HCT116 (cell line): ENCODE measurements at places on chromosomes 13 and 19. TPM values are rescaled to one million over a fixed set of nuclear protein-coding genes. Genes with fewer than 3 reads are reported as not detected.

The LILRB5 gene
- total RNA-seq = not detected

The CERS1 gene
- 0.96 TPM for total RNA-seq

DNA sequence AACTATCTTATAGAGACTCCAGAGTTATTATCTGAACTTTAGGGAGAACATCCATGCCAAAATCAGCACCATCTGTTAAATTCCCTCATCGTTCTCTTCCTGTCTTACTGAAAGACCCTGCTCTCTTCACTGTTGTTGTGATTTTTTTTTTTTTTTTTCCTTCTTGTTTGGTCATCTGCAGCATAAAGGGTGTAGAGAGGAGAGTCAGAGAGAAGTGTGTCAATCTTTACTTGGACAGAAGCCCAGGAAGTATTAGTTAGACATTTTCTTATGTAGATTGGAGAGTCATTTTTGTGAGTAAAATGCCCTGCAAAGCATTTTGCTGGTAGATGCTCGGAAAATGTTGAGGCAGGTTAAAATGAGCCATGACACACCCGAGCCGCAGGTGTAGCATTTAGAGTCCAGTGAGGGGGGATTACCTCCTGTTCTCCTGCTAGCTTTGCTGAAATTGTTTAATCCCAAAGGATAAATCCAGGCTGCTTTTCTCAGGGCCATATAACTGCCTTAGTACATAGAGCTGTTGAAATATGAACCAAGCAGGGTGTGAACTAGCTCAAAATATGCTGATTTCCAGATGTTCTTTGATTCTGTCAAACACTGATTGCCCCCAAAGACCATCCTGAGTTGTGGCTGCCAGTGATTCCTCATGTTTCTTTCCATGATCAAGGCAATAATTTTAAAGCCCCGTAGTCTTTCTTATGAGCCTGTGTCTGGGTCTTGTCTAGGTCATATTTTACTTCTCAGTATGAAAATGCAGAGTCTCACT is 143.5 kb downstream of the DCT start:
- H3K4me3 ChIP-seq = no peak overlapping the region
- H3K4me1 ChIP-seq = no peaks in the 10 kb centered on the region
- no peak overlapping the region for H3K27ac ChIP-seq
- H3K27me3 ChIP-seq = no peaks in the 10 kb centered on the region
- H3K36me3 ChIP-seq = no peaks in the 10 kb centered on the region

DNA sequence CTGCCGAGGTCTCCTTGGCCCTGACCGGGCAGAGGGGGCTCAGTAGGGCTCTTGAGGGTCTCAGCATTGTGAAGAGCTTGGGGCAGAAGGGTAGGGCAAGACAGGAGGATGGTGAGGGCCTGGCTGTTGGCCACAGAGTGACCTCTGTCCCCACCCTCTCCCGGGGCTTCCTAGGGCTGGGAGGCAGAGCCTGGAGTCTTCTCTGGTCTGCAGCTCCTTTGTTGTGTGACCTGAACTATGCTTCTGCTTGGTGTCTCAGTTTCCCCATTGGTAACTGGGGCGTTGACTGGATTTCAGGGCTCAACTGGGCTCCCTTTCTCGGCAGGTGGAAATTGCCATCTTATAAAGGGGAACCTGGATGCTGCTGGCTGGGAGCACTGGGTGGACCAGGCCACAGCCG is 30.1 kb upstream of the PEPD start:
- H3K4me3 ChIP-seq = no peak overlapping the region
- no peaks in the 10 kb centered on the region for H3K36me3 ChIP-seq
- H3K27ac ChIP-seq = no peak overlapping the region

The SGCG gene
- total RNA-seq = 0.15 TPM

DNA sequence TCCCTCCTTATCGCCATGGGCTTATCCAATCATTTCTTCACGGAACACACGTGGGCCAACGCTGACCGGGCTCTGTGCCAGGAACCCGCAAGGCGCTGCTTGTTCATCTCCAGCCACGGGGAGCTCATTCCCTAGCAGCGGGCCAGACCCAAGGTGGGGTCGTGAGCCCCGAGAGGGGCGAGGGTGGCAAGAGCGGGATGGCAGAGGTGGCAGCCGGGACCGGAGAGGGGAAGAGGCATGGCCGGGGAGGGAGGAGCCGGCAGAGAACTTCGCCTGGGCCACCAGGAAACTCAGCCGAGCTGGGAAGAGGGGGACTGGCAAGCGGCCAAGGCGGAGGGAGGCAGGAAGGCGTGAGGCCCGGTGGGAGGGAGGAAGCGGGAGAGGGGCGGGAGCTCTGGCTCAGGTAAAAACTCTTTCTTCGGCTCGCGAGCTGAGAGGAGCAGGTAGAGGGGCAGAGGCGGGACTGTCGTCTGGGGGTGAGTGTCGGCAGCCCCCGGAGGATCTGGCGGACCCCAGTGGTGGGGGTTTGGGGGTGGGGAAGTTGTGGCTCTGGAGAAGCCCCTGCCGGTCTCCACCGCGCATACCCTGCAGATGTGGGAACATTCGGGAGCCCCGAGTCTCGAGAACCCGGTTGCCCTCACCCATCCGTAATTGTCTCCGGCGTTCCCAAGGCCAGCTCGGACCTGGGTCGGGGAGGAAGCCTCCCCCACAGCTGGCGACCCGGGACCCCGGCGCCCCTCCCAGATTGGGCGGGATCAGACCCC is at the start of gene B3GNT3:
B3GNT3 (plus strand) TSS at position 408 of the 764 bp plus-strand sequence. CDS start 12,670 bp downstream, outside the sequence.
- peak within 1 kb of the TSS; percentile 75 for H3K4me3 ChIP-seq
- H3K27me3 ChIP-seq = no peaks in the 10 kb centered on the region
- DNase-seq = peak; percentile 83
- no peaks in the 10 kb centered on the region for H3K36me3 ChIP-seq
- H3K4me1 ChIP-seq = peaks cover 64% of the 10 kb centered on the region

The C13orf46 gene
- total RNA-seq = 0.93 TPM

- H3K27ac ChIP-seq = no peak overlapping the region
- no peak for DNase-seq
- no peaks in the 10 kb centered on the region for H3K27me3 ChIP-seq
Observed at GRCh38 chr13:37492075-37492474, 106.5 kb downstream of the POSTN start.

GRCh38 chr13:101881593-101881992 is 429.1 kb downstream of the ITGBL1 start:
- H3K27ac ChIP-seq = no peak overlapping the region
- DNase-seq = no peak
- no peaks in the 10 kb centered on the region for H3K36me3 ChIP-seq
- H3K4me3 ChIP-seq = no peak overlapping the region
- no peaks in the 10 kb centered on the region for H3K27me3 ChIP-seq

DNA sequence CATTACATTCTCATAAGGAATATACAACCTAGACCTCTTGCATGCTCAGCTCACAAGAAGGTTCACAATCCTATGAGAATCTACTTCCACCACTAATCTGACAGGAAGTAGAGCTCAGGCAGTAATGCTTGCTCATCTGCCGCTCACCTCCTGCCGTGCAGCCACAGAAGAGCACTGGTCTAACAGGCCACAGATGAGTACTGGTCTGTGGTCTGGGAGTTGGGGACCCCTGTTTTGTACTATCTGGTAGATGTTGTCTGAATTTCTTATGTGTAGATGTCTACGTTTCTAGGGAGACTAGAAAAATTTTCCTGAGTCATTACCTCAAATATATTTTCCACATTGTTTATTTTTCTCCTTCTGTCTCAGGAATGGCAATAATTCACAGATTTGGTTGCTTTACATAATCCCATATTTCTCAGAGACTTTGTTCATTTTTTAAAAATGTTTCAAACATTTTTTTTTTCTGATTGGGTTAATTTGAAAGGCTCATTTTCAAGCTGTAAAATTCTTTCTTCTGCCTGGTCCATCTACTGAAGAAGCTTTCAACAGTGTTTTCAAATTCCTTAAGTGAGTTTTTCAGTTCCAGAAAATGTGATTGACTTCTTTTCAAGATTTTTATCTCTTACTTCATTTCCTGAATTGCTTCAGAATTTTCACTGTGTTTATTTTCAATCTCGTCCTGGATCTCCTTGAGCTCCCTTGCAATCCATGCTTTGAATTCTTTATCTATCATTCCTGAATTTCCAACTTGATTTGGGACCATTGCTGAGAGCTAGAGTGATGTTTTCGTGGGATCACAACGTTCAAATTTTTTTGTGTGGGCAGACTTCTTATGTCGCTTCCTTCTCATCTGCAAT is 1322.2 kb downstream of the PCDH9 start:
- no peak for DNase-seq
- H3K36me3 ChIP-seq = no peaks in the 10 kb centered on the region
- H3K4me3 ChIP-seq = no peak overlapping the region

The ZNF44 gene
- total RNA-seq = 3.6 TPM

GRCh38 chr13:33862016-33862415 is 44.1 kb downstream of the RFC3 start:
- H3K27ac ChIP-seq = no peak overlapping the region
- H3K27me3 ChIP-seq = no peaks in the 10 kb centered on the region
- DNase-seq = no peak
- no peak overlapping the region for H3K4me3 ChIP-seq
- no peaks in the 10 kb centered on the region for H3K36me3 ChIP-seq

The GJB6 gene
- not detected for total RNA-seq

The ZNF256 gene
- not detected for total RNA-seq

DNA sequence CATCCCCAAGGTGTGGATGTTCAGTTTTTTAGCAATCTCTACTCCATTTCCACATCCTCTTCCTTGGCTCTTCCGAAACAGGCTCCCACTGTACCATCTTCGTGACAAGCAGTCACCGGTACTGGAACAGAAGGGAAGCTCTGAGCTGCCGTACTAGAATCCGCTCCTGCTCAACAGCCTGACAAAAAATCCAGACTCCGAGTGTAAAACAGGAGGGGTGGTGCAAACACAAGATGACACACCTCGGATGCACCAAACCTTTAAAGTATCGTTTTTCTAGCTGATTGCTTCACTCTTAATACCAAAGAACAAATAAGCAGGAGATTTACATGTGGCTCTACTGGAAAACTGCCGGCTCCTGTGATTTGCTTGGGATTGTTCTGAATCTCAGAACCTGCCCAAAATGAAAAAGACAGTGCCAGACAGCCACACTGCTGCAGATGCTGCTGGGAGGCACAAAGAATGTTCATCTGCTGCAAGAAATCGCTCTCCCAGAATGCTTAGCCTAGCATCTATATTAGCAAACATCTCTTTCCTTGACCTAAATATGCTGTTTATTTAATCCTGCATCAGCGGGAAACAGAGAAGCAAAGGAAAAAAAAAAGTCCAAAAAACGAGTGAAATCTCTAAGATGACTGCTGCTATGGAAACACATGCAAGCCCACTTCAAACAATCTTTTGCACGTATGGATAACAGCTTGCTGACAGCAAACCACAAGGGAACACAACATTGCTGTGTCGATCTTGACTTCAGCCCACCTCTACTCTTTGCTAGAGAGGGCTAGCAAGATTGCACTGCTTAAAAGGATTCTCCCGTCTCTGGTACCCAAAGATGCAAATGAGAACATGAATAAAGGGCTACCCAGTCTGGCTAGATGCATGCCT is 38.0 kb upstream of the DOCK9 start:
- no peak overlapping the region for H3K4me3 ChIP-seq
- H3K36me3 ChIP-seq = no peaks in the 10 kb centered on the region
- no peak for DNase-seq
- no peaks in the 10 kb centered on the region; the same call in 1 of the 2 replicates for H3K4me1 ChIP-seq
- H3K27me3 ChIP-seq = no peaks in the 10 kb centered on the region
- H3K27ac ChIP-seq = no peak overlapping the region

GRCh38 chr13:28531077-28531844 is 36.3 kb upstream of the FLT1 start:
- H3K27ac ChIP-seq = peak overlapping the region; percentile 7; the same call in 1 of the 2 replicates
- H3K4me3 ChIP-seq = peak overlapping the region; percentile 53
- no peaks in the 10 kb centered on the region for H3K36me3 ChIP-seq
- DNase-seq = no peak

The EBI3 gene
- 1.2 TPM for total RNA-seq

DNA sequence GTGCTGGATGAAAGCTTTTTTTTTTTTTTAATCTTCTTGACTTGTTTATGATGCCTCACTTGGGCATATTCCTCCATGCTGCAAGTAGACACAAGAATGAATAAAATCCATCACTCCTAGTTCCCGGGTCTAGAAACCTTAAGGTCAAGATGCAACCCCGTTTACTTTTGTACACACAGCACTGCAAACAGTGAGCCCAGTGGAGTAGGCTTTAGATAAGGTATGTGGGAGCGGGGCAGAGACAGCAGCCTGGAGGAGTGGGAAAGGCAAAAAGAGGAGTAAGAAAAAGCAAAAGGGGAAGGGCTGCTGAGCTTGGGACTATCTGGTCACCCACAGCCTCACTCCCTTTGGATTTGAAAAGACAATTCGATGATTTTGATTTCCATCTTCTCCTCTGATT is 429.8 kb upstream of the ARGLU1 start:
- no peaks in the 10 kb centered on the region for H3K36me3 ChIP-seq
- no peak for DNase-seq
- H3K4me3 ChIP-seq = no peak overlapping the region

The LILRA5 gene
- total RNA-seq = not detected

The CRX gene
- not detected for total RNA-seq

DNA sequence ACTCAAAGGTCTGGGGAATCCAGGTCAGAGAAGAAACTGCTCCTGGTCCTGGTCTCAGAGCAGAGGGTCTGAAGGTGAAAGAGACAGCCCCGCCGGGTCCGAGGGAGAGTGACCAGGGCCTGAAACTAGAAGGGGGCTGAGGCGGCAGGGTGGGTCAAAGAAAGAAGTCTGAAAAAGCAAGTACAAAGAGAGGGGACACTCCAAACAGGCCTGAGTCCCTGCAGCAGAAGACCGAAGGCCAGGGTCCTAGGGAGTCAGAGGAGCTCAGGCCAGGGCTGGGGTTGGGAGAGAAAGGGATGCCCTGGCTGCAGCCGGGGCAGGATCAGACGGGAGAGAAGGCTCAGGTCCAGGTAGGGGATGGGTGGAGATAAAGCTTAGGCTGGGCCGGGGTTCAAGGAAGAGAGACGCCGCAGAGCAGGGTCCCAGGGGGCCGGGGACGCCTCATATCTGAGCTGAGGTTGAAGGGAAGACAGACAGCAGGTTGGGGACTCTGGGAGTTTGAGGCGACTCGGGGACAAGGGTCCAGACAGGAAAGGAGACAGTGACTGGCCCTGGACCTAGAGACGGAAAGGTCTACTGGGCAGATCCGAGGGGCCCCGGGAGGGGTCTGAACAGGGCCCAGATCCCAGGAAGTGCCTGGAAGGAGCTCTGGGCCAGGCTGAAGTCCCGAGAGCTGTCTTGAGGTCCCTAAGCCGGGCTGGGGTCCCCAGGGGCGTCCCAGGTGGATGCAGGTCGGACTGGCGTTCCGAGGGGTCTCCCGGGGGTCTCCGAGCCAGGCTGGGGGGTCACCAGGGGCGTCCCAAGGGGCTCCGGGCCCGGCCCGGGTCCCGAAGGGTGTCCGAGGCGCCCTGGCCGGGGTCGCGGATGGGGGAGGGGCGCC is 795 bp downstream of the MLLT1 start:
- no peaks in the 10 kb centered on the region for H3K27me3 ChIP-seq
- DNase-seq = no peak
- peak overlapping the region; percentile 92 for H3K4me3 ChIP-seq
- H3K27ac ChIP-seq = peak overlapping the region; percentile 77
